ENCODE measurements at places on chromosomes 2 and 18.

DNA sequence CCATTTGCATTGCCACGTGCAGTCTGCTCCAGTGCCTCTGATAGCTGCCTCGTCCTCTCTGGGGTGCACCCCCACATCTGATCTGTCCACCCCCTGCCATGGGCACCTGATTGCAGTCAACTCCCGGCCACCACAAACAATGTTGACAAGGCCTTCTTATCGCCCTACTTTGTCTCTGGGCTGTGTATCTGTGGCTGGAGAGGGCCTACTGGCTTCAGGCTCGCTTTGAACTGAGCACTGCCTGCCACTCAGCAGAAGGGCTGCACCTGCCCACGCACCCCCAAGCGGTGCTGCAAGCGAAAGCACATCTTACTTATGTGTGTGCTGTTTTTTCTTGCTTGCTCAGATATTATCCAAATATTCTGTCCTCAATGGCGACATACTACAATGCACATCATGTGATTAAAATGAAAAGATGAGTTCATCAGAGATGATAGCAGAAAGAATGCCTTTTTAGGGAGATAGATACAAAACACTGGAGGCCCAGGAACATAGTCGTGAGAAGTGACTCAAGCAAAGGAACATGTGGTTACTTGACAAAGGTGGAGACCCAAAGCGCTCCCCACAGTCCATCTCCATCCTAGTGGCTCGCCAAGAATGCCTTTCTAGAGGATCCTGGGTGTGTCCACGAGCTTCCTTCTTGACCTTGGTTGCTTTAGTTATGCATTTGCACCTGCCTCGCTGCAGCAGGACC, 28.8 kb downstream of the FBLN7 start:
- DNase-seq: no peak

DNA sequence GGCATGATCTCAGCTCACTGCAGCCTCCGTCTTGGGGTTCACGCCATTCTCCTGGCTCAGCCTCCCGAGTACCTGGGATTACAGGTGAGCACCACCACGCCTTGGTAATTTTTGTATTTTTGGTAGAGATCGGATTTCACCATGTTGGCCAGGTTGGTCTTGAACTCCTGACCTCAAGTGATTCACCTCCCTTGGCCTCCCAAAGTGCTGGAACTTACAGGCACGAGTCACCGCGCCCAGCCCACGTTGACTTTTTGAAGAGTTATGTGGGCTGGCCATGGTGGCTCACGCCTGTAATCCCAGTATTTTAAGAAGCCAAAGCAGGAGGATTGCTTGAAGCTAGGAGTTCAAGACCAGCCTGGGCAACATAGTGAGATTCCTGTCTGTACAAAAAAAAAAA, 20.8 kb downstream of the CCL20 start:
- no peak for DNase-seq

- DNase-seq: no peak
These were observed 57.8 kb upstream of the NEUROD1 start for GRCh38 chr2:181738074-181738473.

GRCh38 chr2:149731079-149731478, 143.5 kb upstream of the MMADHC start:
- no peak for DNase-seq

- DNase-seq: no peak
These were observed 3.9 kb downstream of the ASIC4 start for GRCh38 chr2:219517954-219518778.

DNA sequence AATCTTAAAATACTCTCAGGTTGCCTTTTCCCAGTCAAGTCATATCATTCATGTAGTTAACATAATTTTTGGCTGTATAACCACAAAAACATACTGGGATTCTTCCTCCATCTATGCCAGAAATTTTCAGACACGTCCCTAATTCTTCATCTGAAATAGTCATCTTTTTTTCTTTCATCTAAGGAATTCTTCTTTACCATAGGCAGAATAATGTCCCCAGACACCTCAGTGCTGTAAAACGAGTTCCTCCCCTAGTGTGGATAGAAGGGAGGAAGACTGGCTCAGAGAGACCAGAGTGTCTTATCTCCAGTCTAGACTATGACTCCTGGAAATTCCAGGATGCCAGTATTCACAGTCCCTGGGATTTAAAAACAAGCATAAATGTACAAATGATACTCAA, 127.8 kb downstream of the MREG start:
- DNase-seq: no peak

GRCh38 chr2:205563646-205564045, 118.7 kb upstream of the NRP2 start:
- DNase-seq: no peak

DNA sequence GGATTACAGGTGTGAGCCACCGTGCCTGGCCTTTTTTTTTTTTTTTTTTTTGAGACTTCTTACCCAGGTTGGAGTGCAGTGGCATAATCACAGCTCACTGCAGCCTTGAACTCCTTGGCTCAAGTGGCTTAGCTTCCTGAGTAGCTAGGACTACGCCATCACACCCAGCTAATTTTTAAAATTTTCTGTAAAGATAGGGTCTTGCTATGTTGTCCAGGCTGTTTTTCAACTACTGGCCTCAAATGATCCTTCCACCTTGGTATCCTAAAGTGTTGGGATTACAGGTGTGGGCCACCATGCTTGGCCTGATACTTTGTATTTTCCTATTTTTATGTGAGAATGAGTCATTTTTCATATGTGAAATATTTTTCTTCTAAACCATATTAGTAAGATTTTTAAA, 13.7 kb downstream of the ELP2 start:
- DNase-seq: no peak

GRCh38 chr2:232998666-232998985, 14.4 kb downstream of the NGEF start:
- DNase-seq: no peak

- peak; percentile 44 for DNase-seq
These were observed 1.1 kb upstream of the FARP2 start for GRCh38 chr2:241354668-241355658.

- no peak for DNase-seq
These were observed 15.2 kb downstream of the ABCB11 start for GRCh38 chr2:169015943-169016342.

- no peak for DNase-seq
These were observed 290.1 kb upstream of the KLHL14 start for GRCh38 chr18:33062834-33063364.

DNA sequence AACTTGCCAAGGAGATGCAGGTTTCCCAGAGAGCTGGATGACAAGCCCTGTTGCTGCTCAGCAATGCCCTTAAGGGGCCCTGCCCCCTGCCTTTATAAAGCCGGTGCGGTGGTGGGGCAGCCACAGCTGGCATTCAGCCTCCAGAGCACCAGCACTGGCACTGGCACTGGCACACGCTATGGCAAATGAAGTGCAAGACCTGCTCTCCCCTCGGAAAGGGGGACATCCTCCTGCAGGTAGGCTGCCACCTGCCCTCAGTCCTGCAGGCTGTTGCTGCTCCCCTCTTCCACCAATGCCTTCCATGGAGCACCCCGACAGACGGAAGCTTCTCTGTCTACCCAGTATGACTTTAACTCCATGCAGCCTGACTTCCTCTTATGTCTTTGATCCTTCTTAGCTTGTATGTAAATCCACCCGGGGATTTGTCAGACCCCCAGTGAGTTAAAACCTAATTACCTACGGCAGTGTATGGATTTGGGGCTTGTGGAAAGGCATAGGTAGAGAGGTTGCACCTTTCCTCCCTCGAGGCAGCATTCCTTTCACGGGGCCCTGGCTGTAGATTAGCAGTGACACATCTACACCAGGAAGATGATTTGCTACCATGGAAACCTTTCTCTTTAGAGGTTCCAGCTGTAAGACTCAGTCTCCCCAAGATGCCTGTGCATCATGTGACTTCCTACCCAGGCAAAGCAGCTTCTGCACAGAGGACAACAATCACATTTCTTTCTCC, at the start of gene DAPL1:
DAPL1 (plus strand) TSS at position 123 of the 730 bp plus-strand sequence; CDS start at position 179, 56 bp downstream.
- DNase-seq: no peak

GRCh38 chr2:147847746-147848391, 3.0 kb downstream of the ACVR2A start:
- no peak for DNase-seq

DNA sequence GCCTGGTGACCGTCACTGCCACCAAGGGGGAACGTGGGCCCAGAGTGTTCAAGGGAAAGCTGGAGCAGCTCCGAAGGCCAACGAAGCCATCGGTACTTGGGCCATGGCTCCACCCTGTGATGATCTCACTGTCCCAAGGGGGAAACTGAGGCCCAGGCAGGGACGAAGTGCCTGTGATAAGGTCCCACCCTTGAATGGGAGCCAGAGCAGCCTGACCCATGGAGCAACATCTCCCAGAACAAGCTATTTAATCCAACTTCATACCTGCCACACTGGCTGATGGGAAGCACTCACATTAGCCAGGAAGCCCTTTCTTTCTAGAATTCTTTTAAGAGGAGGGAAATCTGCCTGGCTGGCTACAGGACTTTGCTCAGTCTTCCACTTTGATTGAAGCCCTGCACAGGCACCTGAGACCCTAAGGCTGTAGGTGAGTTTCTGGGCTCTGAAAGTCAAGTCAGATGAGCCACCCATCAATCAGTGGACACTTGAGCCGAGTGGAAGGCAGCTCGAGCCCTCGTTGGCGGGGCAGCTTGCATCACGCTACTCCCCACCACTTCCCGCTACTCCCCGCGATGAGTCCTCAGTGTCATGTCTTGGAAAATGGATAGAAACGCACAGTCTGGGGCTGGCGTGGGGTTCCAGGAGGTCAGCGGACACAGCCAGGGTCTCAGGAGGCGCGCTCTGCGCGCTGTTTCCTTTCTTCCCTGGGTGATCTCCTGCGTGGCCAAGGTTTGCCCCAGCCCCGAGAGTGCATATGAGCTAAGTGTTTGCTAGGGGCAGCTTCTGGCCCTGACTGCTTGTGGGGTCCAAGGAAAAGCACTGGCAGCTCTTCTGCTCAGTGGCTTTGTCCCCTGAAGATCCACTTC, 2.5 kb upstream of the HS6ST1 start:
- DNase-seq: no peak

DNA sequence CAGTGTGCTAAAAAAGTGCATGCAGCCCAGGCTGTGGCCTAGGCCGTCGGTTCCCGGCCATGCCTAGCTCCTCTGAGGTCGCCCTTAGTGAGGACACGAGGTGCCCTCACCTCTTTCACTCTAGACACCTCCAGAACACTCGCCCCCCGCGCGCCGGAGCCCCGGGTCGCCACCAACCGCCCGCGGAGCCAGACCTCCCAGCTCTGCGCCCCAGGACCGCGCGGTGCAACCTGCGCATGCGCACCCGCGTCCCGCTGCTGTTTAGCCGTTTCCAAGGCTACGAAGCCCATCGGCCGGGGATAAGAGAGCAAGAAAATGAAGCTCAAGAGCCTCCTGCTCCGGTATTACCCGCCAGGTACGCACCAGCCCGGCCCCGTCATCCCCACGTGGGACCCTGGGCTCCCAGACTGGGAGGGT, at the start of gene DAW1:
DAW1 (plus strand) TSS at position 257 of the 417 bp plus-strand sequence; CDS start at position 316, 59 bp downstream.
- DNase-seq: peak; percentile 20

DNA sequence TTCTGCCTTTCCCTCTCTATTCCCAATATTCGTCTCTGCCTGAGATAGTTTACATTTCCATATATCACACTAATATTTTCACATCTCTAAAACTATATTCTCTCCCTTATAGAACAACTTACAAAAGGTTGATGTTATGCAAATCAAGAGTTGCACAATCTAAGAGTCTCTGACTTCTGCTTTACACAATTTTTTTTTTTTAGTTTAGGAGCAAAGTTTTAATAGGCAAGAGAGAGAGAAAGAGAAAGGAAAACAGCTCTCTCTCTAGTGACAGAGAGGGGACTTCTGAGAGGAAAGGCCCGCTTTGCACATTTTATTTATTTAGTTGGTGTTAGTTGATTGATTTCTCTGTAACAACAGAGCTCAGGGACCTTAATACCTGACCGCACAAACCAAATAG, 380.2 kb downstream of the TXNL1 start:
- DNase-seq: no peak

DNA sequence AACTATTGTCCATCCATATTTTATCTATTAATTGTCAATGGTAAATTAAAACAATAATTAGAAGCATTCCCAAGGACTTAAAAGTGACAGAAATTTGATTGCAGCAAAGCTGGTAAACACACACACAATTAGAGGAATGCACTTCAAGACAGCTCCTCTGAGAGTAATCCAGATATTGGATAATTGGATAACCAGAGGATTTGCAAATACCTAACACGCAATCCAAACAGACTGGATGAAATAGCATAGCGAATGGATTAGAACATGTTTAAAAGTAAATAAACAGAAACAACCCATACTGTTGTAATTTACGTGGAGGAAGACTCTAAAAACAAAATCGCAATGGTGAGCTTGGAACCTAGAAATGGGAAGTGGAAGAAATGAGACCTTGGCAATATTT, 239.8 kb downstream of the METTL4 start:
- no peak for DNase-seq

- no peak for DNase-seq
These were observed 41.9 kb upstream of the AAK1 start for GRCh38 chr2:69685321-69686048.

GRCh38 chr18:9673296-9674251, 34.5 kb upstream of the RAB31 start:
- no peak for DNase-seq

- DNase-seq: no peak
These were observed 22.1 kb downstream of the B3GNT2 start for GRCh38 chr2:62217970-62218369.

GRCh38 chr2:84972207-84972783, 1.3 kb downstream of the KCMF1 start:
- DNase-seq: no peak

GRCh38 chr2:73172963-73173362, 29.4 kb upstream of the NOTO start:
- no peak for DNase-seq

- DNase-seq: no peak
These were observed 156.5 kb downstream of the CDH7 start for GRCh38 chr18:65907281-65907680.

- no peak for DNase-seq
These were observed 40.8 kb upstream of the GRB14 start for GRCh38 chr2:164662066-164662465.

- no peak for DNase-seq
These were observed 166.9 kb downstream of the PRPF40A start for GRCh38 chr2:152550386-152550785.

GRCh38 chr2:108309903-108310302, 21.2 kb downstream of the SULT1C2 start:
- no peak for DNase-seq

DNA sequence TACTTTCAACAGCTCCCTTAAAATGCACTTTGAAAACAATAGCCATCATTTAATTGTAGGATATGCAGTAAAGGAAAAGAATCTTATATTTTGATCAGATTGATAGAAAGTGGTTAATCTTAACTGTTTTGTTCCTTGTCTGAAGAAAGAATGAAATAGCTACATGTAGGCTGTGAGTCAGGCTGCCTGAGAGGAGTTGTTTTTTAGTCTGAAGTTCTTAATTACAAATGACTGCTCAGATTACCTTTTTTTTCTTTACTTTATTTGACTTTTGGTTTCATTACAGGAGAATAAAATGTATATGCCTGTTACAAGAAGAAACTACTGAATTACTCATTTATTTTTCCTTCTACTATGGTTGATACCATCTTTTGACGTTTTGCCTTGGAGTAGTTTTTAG, 56.8 kb downstream of the AGFG1 start:
- DNase-seq: no peak

- no peak for DNase-seq
These were observed 142.9 kb upstream of the SMAD2 start for GRCh38 chr18:48073211-48073930.

GRCh38 chr18:22074282-22075070, 94.9 kb upstream of the GATA6 start:
- DNase-seq: no peak
